AG09309 (cell line): ENCODE measurements at places on chromosomes 13 and 19.

DNA sequence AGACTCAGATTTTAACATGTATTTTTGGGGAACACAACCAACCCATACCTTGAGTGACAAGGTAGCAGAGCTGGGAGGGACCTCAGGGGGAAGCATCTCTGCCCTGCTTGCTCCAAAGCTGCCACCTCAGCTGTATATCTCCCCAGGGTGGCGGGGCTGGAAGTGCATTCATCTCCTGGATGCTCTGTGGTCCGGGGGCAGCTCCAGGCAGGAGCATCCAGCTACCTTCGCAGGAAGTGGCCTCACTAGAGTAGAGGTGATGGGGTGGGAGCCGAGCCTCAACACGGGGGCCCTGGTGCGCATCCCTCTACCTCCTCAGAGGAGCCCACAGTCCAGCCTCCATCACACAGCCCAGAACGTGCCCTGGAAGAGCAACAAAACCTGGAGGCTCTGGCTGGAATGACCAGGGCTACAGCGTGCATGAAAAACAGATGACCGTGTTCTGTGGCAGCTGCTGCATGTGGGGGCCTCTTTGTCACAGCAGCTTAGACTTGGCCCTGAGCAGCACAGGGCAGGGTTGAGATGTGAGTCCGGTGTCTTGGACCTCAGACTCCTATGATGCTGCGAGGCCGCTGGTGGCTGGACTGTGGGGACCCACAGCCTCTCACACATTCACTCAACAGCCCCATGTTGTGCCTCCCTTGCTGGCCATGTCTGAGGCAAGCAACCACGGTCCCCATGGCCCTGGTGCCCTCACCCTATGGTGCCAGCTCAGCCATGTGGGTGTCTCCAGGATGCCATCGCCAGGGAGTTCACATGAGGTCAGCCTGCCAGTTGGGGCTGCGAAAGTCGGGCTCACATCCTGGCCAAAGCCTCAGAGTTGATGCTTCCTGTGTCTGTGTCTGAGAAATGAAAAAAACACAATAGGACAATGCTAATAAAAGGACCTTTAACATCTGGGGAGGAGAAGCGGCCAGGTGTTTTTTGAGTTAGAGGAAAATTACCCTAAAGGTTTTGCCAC, 17.1 kb upstream of the GAS6 start:
- DNase-seq = no peak

- DNase-seq = no peak
Measured at GRCh38 chr13:99972190-99972731, 694 bp upstream of the ZIC5 start.

DNA sequence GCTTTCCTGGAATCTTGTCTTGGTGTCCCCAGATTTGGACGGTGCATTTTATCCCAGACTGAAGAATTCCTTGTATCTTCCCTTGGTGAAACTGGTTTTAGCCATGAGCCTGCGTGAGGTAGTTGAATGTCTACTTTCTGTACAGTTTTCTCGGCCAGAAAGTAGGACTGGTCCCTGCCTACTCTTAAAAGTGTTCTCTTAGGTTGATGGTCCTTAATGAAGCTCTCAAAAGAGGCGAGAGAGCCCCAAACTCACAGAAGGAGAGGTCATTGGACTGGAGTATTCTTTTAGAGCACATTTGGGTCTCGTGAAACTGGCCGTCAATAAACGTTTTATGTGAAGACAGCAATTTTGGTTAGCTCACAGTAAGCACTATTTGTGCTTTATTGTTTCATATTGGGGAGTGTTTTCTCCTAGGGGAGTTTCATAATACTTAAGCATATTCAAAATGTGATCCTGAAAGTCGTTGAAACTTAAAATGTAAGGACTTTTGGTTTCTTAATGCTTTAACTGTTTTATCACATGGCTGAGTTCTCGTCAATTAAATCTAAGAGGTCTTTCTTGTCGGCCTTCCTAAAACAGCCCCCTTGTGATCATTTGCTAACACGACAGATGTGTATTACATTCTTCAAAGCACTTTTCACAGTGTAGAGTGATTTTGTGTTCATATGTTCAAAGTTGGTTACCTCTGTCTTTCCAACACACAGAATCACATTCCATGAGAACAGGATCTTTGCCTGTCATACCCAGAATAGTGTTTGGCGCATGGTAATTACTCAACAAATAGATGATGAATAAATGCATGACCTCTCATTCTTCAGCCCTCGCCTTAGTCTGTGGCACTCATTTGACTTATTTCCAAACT, 889 bp downstream of the GTF2F2 start:
- no peak for DNase-seq

GRCh38 chr19:7637374-7638256, 705 bp downstream of the STXBP2 start:
- no peak for DNase-seq

- DNase-seq = no peak
Measured at GRCh38 chr13:30172593-30173302, 134.6 kb downstream of the KATNAL1 start.

GRCh38 chr13:73082895-73083294, 24.1 kb downstream of the KLF5 start:
- DNase-seq = no peak

GRCh38 chr13:48403151-48403631, 9.7 kb downstream of the LPAR6 start:
- DNase-seq = no peak
